ENCODE measurements at places on chromosomes 2 and 18. TPM values are rescaled to one million over a fixed set of nuclear protein-coding genes. Genes with fewer than 3 reads are reported as not detected.

DNA sequence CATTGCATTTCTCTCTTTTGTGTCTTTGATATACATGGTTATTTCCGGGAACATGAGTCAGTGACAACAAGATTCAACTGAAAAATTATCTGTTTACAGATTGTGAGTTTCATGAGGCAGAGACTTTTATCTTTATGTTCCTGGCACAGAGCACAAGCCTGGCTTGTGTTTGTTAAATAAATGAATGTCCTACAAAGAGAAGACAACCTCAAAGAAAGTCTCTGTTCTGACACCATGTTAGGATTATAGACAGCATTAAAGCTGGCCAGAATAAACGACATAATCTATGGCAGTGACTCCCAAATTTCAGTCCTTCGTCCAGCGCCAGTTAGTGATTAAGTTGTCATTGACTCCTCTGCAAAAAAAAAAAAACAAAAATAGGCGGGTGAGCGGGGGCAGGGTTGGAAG, 97.4 kb upstream of the DNAJC10 start:
- DNase-seq: no peak

DNA sequence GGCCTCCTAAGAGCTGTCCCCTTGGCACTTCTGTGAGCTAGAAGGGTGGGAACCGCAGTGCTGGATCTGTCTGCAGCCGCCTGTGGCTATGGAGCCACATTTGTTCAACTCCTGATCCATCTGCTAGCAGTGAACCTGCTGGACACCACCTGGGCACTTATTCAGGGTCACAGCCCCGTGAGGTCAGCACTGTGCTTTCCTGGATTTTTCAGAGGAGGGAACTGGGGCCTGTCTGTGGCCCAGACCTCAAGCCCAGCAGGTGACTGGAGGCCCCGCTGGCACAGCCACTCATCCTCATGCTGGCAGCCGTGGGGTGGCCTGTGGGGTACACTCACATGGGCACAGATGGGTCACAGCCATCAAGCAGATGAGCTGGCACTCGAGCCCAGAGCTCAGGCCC, 155.3 kb downstream of the TFCP2L1 start:
- no peak for DNase-seq

GRCh38 chr18:70659036-70659925, 370.4 kb downstream of the SOCS6 start:
- DNase-seq: no peak

The SLC4A3 gene
- 0.17 TPM for total RNA-seq

GRCh38 chr2:96508521-96509113, 3.5 kb upstream of the NEURL3 start:
- no peak for DNase-seq

The FRZB gene
- 0.68 TPM for total RNA-seq

- DNase-seq: peak; percentile 90
Observed at GRCh38 chr2:162244541-162245031, 1.3 kb upstream of the FAP start.

GRCh38 chr18:32301976-32302743, 112.3 kb downstream of the MEP1B start:
- DNase-seq: peak; percentile 14

GRCh38 chr18:79964330-79965118, at the start of gene HSBP1L1:
Gene HSBP1L1, plus strand, starts transcription at chr18:79964643. Its CDS starts 93 bp downstream, at chr18:79964736.
- DNase-seq: peak; percentile 64

The NDUFV2 gene
- 93.9 TPM for total RNA-seq

The G6PC2 gene
- not detected for total RNA-seq

DNA sequence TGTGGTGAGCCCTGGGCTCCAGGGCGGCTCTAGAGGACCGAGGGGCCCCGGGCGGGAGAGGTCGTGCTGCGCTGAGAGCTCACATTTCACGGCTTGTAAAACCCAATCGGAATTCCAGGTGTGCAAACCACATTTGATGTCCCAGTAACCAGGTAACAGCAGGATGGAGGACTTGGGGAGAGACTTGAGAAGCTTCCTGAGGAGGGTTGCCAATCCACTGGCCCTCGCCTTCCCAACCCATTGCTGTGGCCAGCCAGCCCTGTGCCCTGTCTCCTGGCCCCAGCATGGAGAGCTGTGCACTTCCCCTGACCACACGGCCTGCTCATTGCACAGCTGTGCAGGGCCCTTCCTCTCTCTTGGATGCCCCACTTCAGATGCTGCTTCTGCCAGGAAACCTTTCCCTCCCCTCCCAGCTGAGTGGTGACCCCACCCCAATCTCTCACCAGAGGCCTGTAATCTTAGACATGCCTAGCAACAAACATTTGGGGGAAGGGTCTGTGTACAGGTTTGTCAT, 39.6 kb downstream of the ASB1 start:
- DNase-seq: no peak

The STK36 gene
- total RNA-seq: 11.5 TPM

GRCh38 chr2:175468431-175469098, 287.1 kb upstream of the ATP5MC3 start:
- no peak for DNase-seq

DNA sequence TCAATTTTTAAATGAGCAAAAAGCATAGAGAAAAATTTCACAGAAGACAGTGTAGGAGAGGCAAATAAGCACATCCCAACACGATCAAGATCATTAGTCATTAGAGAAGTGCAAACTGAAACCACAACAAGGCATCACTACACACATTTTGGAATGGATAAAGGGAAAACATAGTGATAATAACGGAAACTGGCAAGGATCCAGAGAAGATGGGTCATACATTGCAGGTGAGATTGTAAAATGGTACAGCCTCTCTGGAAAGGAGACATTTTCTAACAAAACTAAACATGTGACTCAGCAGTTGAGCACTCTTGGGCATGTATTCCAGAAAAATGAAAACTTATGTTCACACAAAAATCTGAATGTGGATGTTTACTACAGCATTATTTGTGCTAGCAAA, 98.3 kb upstream of the TMEM17 start:
- DNase-seq: no peak

The KCNIP3 gene
- total RNA-seq: 0.51 TPM

DNA sequence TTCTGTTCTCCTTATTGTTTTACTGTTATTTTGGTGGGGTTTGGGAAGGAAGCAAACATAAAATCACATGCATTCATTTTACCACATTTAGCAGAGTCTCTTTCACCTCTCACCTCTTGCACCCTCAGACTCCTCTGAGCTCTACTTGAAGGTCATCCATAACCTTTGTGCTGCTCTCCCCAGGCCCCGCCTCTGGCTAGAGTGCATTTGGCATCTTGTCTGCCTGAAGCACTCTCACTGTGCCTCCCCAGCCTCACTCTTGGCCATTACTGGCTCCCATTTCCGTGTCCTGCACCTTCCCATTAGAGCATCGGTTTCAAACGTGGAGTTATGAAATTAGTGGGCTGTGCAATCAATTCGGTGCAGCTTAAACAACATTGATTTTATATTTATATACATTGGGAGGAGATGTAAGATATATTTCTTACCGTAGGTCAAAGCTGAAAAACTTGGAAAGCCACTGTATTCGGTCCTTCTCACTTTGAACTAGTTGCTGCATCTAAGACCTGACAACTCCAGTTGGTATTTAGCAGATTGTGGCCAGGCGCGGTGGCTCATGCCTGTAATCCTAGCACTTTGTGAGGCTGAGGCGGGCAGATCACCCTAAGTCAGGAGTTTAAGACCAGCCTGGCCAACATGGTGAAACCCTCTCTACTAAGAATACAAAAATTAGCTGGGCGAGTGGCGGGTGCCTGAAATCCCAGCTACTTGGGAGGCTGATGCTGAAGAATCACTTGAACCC, 6.9 kb upstream of the ZFAND2B start:
- no peak for DNase-seq

The ITM2C gene
- 38.7 TPM for total RNA-seq

DNA sequence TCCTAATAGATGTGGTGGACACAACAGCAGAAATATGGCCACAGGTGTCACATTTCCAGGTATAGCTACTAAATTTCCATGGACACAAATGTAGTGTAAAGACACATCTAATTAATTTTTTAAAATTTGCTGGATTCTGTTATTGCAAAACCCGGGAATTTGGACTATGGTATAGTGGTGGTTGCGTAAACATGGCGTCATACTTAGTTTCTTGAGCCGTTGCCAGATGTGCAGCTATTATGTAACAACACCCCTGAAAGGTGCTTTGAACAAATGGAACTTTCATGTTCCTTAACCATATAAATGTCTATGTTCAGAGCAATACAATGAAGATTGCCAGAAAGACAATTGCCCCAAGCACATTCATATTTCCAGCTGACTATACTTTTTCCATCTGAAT, 85.9 kb downstream of the HRH4 start:
- no peak for DNase-seq

GRCh38 chr18:49055754-49056172, 105.0 kb upstream of the SMAD7 start:
- DNase-seq: peak; percentile 71

DNA sequence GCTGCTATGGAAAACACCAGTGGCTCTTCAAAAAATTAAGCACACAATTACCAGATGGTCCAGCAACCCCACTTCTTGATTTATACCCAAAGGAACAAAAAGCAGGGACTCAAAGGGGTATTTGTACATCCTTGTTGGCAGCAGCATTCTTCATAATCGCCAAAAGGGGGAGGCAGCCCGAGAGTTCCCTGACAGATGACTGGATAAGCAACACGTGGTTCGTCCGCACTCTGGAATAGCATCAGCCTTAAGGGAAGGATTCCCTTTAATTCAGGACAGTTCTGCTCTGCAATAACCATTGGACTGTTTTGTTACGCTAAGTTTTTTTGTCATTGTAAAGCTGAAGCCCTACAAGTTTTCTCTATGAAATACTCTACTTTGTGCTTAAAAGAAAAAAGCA, 76.7 kb upstream of the TWIST2 start:
- peak; percentile 24 for DNase-seq

The RAB6C gene
- total RNA-seq: not detected

- no peak for DNase-seq
Observed at GRCh38 chr2:72916743-72917137, 579 bp upstream of the EMX1 start.

GRCh38 chr2:105760191-105760590, 15.5 kb downstream of the NCK2 start:
- no peak for DNase-seq
